ENCODE measurements at places on chromosomes 1 and 21.

- peak; percentile 5 for DNase-seq
Observed at GRCh38 chr1:198902655-198903054, 263.8 kb downstream of the PTPRC start.

- peak; percentile 97 for DNase-seq
Observed at GRCh38 chr21:31730712-31731055, 1.2 kb downstream of the SCAF4 start.

DNA sequence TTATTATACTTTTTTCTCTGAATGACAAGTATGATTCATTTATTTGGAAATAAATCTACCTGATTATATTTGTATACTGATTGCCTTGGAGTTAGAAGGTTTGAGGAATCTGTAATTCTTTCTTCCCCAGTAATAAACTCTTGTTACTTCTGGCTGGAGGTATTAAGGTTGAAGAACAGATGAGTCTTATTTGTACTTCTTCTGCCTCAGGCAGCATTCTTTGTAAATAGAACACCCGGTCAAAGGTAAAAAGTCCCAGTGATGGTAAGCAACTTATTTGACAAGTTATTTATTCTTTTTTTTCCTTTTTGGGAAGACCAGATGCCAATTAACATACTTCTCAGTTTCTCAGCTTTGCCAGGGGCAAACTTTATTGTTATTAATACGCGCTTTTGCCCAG, 12.9 kb downstream of the SNX27 start:
- no peak for DNase-seq

- DNase-seq, result no peak
Observed at GRCh38 chr1:183096894-183097293, 73.7 kb downstream of the LAMC1 start.

DNA sequence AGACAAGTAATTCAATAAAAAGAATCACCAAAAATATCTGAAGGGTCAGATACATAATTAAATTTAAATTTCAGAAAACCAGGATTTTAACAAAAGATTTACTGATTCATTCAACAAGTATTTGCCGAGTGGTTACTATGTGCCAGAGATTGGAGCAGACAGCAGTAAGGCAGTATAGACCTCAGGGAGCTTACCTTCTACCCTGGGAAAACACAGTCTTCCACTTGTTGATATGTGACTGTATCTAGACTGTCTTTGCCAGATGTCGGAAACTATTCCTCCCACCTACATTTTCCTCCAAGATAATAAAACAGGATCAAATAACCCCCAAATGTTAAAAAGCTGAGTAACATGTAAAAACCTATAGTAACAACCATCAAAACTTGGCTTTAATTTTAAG, 6.2 kb downstream of the HNRNPR start:
- no peak for DNase-seq

DNA sequence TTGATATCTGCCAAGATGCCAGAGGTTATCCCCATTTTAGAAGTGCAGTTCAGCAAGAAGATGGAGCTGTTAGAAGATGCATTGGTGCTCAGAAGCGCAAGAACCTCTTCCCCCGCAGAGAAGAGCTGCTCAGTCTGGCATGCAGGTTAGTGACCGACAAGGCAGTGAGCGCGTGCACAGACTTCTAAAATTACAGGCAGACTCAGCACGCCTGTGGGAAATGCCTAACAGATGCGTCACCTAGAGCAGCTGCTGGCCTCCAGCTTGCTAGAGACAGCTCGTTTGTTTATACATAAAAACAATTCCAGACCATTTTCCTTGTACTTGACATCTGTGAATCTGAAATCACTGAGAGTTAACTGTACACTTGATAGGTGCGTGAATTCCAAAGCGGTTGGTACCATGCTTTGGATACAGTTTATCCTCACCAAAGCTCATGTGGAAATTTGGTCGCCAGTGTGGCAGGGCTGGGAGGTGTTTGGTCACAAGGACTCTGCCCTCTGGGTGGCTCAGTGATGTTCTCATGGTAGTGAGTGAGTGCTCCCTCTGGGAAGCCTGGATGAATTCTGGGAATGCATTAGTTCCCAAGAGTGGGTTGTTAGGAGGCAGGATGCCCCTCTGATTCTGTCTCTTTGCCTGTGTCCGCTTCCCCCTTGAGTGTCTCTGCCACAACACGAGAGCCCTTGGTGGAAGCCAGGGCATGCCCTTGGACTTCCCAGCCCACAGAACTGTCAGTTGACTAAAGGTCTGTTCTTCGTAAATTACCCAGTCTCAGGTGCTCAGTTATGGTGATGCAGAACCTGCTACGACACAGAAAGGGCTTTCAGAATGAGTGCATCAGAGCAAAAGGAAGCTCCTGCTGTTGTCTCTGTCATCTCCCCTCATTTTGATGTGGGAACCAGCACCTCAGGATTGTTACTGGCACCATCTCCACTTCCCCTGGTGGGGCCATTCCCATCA, 24.4 kb downstream of the SNAP47 start:
- DNase-seq, result no peak

DNA sequence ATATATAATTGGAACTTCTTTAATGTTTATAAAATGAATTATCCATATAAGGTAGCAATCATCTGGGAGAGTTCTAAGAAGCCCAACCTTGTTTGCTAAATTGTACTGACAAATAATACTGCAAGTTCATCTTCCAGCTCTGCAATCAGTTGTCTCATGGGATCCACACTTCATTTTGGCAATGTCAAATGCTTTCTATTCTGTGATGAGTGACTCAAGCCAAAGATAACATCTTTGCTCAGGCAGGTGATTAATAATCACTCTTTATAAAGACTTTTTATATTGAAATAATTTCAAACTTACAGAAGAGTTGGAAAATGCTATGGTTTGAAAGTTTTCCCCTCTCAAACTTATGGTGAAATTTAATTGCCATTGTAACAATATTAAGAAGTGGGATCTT, 67.2 kb downstream of the SLC44A5 start:
- DNase-seq, result no peak

- DNase-seq, result peak; percentile 26
Observed at GRCh38 chr21:41634211-41634694, 126.3 kb upstream of the TMPRSS2 start.

DNA sequence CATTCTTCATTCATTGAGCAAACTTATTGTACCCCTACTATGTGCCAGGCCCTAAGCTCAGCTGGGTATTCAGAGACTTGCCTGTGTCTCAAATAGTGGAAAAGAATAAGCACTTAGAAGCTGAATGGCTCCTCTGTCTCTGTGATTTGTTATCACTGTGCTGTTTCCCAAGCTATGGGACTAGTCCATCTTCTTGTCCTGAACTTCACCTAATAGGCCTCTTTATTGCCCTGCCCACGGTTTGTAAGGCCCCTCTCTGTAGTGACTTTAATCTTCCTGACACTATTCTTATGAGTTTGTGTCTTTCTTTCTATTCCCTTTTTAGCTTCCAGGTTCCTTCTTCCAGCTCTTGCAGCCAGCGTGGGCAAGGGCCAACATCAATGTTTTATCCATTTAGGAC, 85.4 kb upstream of the LPGAT1 start:
- no peak for DNase-seq

DNA sequence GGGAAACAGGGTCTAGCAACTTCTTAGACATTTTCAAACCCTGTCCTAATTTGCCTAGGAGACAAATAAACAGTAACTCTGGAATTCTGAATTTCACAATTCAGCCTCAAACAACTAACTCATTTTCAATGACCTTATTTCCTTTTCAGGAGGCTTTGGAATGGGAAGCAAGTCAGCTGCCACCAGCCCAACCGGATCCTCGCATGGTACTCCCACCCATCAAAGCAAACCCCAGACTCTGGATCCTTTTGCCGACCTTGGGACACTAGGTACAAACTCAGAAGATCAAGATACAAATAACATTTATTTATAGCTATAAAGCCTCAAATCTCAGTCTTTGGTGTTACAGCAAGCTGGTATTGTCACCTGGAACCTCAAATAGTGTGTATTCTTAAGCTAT, 18.9 kb upstream of the LEPR start:
- DNase-seq, result no peak

DNA sequence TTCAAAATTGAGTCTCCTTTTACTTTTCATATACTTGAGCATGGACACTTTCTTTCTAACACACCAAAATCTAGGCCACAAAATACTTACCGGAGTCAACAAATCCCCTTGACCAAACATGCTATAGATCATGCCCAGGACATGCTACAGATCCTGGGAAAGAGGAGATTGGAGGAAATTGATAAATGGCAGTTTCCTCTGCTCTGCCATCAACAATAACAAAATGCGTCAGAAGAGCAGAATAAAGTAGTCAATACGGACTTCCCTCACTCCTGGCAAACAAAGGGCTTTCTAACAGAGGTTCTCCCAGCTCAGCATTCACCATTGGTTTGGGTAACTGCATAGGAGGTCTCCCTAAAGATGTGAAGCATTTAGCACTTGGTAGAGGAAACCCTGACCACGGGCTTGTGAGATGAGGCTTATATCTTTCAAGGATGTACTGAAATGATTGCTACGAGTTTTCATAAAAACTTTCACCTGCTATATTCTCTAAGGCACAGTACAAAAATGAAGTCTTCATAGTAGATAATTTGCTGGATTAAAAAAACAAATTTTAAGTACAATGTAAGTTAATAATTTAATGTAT, 283.8 kb upstream of the RUNX1 start:
- DNase-seq, result no peak

DNA sequence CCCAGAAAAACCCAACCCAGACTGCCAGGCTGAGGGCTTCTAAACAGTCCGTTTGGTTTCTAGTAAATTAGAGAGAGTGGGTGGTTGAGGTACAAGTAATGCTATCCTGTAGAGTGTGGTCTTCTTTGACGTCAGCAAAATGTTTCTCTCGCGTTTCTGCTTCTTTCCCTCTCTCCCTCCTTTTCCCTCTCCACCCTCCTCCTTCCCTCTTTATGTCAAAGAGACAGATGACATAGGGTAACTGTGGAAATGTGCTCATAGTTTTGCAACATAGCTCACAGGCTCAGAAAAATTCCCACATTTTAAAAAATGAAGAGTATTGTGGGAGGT, 158.3 kb downstream of the TOMM20 start:
- DNase-seq, result no peak

- no peak for DNase-seq
Observed at GRCh38 chr1:5648410-5649165, 343.6 kb downstream of the NPHP4 start.

DNA sequence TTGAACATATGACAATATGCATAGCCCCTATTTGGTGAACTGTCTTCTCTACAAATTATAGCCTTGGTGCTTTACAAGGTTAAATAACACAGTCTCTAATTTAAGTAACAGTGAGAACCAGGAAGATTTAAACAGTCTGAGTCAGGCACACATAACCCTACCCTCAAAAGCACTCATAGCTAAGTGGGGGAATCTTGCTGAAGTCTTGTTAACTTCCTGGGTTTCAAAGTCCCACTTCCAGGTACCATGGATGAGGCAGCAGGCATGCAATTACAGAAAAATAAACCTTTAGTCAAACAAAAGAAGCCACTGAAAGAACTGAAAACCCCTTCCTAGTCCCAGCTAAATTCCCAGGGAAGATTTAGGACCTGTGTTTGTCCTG, 147.6 kb downstream of the PBX1 start:
- no peak for DNase-seq

DNA sequence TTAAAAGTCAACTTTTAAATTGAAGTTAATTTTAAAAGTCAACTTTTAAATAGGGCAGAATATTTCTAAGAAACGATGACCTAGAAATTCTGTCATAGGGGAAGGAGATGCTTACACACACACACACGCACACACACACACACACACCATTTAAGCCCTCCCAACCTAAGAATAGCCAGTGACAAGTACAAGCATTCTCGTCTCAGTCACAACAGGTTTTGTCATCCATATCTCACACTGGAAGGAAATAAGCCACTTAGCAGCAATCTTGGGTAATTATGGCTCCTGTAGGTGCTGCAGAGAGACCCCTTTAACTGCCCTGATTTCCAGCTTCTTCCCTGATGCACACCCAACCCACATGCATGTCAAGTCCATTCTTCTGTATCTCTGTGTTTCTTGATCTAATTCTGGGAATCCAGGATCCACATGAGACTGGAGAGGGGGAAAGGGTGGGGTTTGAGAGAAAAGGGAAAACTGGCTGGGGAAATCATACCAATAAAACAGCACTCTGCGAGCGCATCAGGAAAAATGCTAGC, 338.1 kb downstream of the PAPPA2 start:
- DNase-seq, result no peak

- DNase-seq, result no peak
Observed at GRCh38 chr1:185603158-185603557, 131.0 kb upstream of the HMCN1 start.

DNA sequence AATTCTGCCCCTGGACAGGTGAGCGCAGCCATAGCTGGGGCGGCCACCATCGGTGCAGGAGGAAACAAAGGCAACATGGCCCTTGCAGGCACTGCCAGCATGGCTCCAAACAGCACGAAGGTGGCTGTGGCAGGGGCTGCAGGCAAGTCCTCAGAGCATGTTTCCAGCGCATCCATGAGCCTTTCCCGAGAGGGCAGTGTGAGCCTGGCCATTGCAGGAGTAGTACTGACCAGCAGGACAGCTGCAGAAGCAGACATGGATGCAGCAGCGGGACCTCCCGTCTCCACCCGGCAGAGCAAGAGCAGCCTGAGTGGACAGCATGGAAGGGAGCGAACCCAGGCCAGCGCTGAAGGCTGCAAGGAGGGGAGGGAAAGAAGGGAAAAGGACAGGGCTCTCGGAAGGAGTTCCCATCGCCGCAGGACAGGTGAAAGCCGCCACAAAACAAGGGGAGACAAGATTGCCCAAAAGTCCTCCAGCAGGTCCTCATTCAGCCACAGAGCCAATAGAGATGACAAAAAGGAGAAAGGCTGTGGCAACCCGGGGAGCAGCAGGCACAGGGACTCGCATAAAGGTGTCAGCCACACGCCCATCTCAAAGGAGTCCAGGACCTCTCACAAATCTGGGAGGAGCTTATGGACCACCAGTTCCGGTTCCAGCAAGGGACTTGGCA, 17.4 kb downstream of the ATF3 start:
- no peak for DNase-seq

GRCh38 chr1:54547601-54548388, at the start of gene ACOT11:
Gene ACOT11, plus strand, starts transcription at chr1:54548228. Its CDS starts 82 bp downstream, at chr1:54548310.
- peak; percentile 75 for DNase-seq

- peak; percentile 87 for DNase-seq
Observed at GRCh38 chr1:40630488-40631223, 34.8 kb downstream of the RIMS3 start.

DNA sequence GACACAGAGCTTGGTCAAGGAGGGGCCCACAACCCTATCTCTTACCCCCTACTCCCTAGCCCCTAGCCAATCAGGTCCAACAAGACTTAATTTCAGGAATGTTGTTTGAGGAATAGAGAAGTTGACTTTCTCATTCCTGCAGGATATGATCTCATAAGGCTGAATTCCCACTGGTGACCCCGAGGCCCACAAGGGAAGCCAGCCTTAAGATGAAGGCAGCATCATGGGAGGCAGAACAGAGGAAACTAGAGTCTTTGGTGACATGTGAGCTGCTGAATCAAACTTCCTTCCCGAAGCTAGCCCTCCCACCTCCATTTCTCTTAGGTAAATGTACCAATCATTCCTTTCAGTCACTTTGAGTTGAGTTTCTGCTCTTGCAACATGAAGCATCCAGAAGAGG, 9.1 kb upstream of the PDIK1L start:
- no peak for DNase-seq

All from GM23338 (cell line).